ENCODE measurements at places on chromosomes 2 and 18. TPM values are rescaled to one million over a fixed set of nuclear protein-coding genes. Genes with fewer than 3 reads are reported as not detected.

- no peak overlapping the region for H3K4me3 ChIP-seq
- H3K27ac ChIP-seq, result peak overlapping the region; percentile 51
- DNase-seq, result no peak
- no peaks in the 10 kb centered on the region for H3K36me3 ChIP-seq
- H3K4me1 ChIP-seq, result peaks cover 78% of the 10 kb centered on the region
Measured at GRCh38 chr2:196249860-196250259, 78.5 kb upstream of the STK17B start.

DNA sequence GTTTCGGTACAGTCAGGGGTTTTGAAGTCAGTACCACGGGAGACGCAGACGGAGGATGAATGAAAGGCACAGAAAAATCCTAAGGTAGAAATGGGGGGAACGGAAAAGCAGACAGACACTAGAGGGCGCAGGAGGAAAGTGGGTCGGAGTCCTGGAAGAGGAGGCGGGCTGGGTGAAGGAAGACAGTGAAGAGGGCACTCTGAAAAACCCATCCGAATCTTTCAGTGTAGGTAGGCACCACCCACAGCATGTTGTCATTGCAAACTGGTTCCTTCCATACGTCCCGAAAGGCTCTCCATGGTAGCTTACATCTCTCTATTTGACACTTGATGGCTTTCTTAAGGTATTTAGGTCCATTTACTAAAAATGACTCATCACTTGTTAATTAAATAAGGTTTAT is 18.5 kb upstream of the ZNF236 start:
- peaks cover 11% of the 10 kb centered on the region for H3K4me1 ChIP-seq
- no peak overlapping the region for H3K27ac ChIP-seq
- H3K27me3 ChIP-seq, result peaks cover 7% of the 10 kb centered on the region
- peak; percentile 85 for DNase-seq
- H3K4me3 ChIP-seq, result no peak overlapping the region

DNA sequence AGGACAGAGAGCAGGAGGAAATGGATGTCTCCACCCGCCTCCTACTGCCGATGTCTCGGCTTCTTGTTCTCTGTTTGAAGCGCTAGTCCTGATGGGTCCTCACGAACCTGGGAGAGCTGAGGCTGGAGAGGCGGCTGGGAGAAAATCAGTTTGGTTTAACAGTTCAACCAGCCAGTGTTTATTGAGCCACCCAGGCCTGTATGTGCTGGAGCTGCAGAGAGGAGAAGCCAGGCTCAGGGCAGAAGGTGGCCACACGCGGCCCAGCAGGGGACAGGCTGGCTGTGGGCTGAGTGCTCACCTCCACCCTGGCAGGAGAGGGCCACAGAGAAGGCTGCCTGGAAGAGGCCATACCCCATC is 202.1 kb downstream of the CYP26B1 start:
- no peaks in the 10 kb centered on the region for H3K4me1 ChIP-seq
- no peak overlapping the region for H3K4me3 ChIP-seq
- H3K36me3 ChIP-seq, result no peaks in the 10 kb centered on the region
- no peak for DNase-seq
- no peak overlapping the region for H3K27ac ChIP-seq

Gene TLX2
- total RNA-seq, result 0.52 TPM

GRCh38 chr2:219028996-219029828 is 12.1 kb downstream of the CFAP65 start:
- no peaks in the 10 kb centered on the region for H3K36me3 ChIP-seq
- DNase-seq, result no peak
- peaks cover 18% of the 10 kb centered on the region for H3K27me3 ChIP-seq

Gene GYPC
- 123 TPM for total RNA-seq

Gene LRRTM4
- not detected for total RNA-seq

DNA sequence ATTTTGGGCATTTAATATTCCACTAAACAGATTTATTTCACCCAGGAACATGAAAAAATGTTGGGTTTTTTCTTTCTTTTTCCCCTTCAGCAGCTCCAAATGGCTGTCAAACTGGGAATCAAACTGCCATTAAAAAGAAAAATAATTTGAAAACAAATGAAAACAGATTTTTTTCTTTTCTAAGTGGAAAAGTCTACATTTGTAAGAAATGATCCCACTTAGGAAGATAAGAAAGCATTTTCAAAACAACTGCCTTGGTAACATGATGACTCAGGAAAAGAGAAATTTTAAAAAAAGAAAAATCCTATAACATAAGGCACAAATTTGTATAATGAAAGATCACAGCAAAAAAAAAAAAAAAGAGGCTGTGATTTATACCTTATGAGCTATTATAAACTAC is 20.0 kb downstream of the ZNF521 start:
- H3K36me3 ChIP-seq, result no peaks in the 10 kb centered on the region
- H3K4me1 ChIP-seq, result no peaks in the 10 kb centered on the region
- DNase-seq, result no peak
- no peak overlapping the region for H3K27ac ChIP-seq
- no peak overlapping the region for H3K4me3 ChIP-seq

Gene IL1R1
- total RNA-seq, result 20.3 TPM

GRCh38 chr2:96533292-96534073 is 3.1 kb upstream of the ARID5A start:
- no peak for DNase-seq
- H3K36me3 ChIP-seq, result peaks cover 14% of the 10 kb centered on the region
- peak overlapping the region; percentile 98 for H3K27ac ChIP-seq
- no peak overlapping the region for H3K4me3 ChIP-seq

Gene PLA2R1
- total RNA-seq, result not detected

Gene GAL3ST2
- 0.65 TPM for total RNA-seq

- DNase-seq, result no peak
- H3K27me3 ChIP-seq, result no peaks in the 10 kb centered on the region
- peaks cover 36% of the 10 kb centered on the region for H3K4me1 ChIP-seq
- no peak overlapping the region for H3K4me3 ChIP-seq
- H3K27ac ChIP-seq, result no peak overlapping the region
Measured at GRCh38 chr2:48334180-48334579, 195.8 kb upstream of the STON1 start.

GRCh38 chr18:35026407-35027061 is 14.7 kb upstream of the MAPRE2 start:
- no peaks in the 10 kb centered on the region for H3K36me3 ChIP-seq
- peaks cover 30% of the 10 kb centered on the region for H3K4me1 ChIP-seq
- DNase-seq, result no peak
- H3K27me3 ChIP-seq, result peaks cover 1% of the 10 kb centered on the region
- no peak overlapping the region for H3K27ac ChIP-seq
- H3K4me3 ChIP-seq, result no peak overlapping the region

Gene MOGAT1
- not detected for total RNA-seq

DNA sequence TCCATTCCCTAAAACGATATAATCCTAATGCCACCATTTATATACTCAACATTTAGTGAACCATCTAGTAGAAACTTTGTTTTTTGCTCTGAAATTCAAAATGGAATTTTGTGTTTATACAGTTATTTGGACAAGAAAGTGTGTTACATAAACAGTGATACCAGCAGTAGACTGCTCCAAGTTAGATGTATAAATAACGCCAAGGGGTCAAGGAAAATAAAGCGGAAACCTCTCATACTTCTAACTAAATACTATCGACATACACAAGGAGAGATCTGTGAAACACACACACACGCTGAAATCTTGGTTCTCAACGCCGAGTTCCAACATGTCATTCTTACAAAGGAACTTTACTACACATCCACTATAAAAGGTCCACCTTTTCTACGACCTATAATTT is 1.2 kb downstream of the TXNL1 start:
- DNase-seq, result no peak
- H3K27me3 ChIP-seq, result no peaks in the 10 kb centered on the region
- H3K27ac ChIP-seq, result peak overlapping the region; percentile 94
- H3K4me3 ChIP-seq, result peak overlapping the region; percentile 99
- H3K36me3 ChIP-seq, result peaks cover 24% of the 10 kb centered on the region
- H3K4me1 ChIP-seq, result peaks cover 52% of the 10 kb centered on the region

- no peak for DNase-seq
- H3K36me3 ChIP-seq, result peaks cover 1% of the 10 kb centered on the region
- H3K27me3 ChIP-seq, result no peaks in the 10 kb centered on the region
Measured at GRCh38 chr2:201349601-201350000, 7.5 kb downstream of the FLACC1 start.

Gene C2orf72
- 0.34 TPM for total RNA-seq

DNA sequence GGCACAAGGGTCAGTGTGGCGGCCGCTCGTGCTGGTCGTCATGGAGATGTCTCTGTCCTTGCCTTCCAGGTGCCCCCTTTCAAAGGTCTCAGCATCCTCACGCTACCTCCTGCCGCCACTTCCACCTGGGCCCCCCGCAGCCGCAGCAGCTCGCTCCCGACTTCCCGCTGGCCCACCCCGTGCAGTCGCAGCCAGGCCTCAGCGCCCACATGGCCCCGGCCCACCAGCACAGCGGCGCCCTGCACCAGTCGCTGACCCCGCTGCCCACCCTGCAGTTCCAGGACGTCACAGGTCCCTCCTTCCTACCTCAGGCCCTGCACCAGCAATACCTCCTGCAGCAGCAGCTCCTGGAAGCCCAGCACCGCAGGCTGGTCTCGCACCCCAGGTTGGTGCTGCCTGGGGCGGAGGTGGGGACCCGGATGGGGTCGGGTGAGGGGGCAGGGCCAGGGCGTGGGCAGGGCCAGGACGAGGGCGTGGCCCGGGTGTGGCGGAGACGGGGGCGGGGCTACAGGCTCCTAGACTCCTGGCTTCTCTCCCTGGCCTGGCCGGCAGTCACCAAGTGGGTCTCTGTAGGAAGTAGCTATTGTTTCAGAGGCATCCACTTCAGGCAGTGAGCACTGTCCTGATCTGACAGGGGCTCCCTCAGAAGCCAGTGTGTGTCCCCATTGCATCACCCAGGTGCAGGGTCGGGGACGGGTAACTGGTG is 223.7 kb downstream of the LOXHD1 start:
- H3K4me1 ChIP-seq, result no peaks in the 10 kb centered on the region
- no peak overlapping the region for H3K27ac ChIP-seq
- H3K36me3 ChIP-seq, result no peaks in the 10 kb centered on the region
- peaks cover 5% of the 10 kb centered on the region for H3K27me3 ChIP-seq

Gene GPBAR1
- total RNA-seq, result 0.19 TPM

GRCh38 chr2:30026091-30027055 is 105.0 kb upstream of the ALK start:
- no peaks in the 10 kb centered on the region for H3K36me3 ChIP-seq
- DNase-seq, result peak; percentile 14
- no peaks in the 10 kb centered on the region for H3K4me1 ChIP-seq
- H3K27ac ChIP-seq, result no peak overlapping the region
- H3K4me3 ChIP-seq, result no peak overlapping the region
- peaks cover 8% of the 10 kb centered on the region for H3K27me3 ChIP-seq

Gene RAB6C
- not detected for total RNA-seq

- no peaks in the 10 kb centered on the region for H3K36me3 ChIP-seq
- no peak for DNase-seq
- H3K27ac ChIP-seq, result no peak overlapping the region
- H3K27me3 ChIP-seq, result no peaks in the 10 kb centered on the region
- no peaks in the 10 kb centered on the region for H3K4me1 ChIP-seq
Measured at GRCh38 chr2:6254441-6254840, 562.3 kb downstream of the SOX11 start.

Gene CABYR
- 1.4 TPM for total RNA-seq

Gene PLEK
- 6.9 TPM for total RNA-seq

DNA sequence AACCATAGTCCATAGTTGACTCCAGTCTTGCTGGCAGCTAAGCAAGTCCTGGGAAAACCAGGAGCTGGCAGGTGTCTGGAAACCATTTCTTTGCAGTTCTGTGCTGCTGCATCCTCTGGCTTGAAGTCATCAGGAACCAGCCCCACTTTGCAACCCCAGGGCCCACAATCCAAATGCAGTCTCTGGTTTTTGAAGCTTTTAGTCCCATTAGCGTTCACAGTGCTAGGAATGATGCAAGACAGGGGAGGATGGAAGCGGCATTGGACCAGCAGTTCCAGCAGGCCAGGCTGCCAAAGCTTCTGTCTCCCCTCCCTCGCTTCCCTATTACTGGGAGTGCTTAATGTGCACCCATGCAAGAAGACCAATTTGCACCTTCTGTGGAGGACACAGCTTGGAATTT is 106.4 kb downstream of the ZBTB7C start:
- no peak overlapping the region for H3K27ac ChIP-seq
- no peak for DNase-seq
- peaks cover under 1% of the 10 kb centered on the region for H3K27me3 ChIP-seq
- H3K4me3 ChIP-seq, result no peak overlapping the region
- H3K4me1 ChIP-seq, result peaks cover 5% of the 10 kb centered on the region
- no peaks in the 10 kb centered on the region for H3K36me3 ChIP-seq

DNA sequence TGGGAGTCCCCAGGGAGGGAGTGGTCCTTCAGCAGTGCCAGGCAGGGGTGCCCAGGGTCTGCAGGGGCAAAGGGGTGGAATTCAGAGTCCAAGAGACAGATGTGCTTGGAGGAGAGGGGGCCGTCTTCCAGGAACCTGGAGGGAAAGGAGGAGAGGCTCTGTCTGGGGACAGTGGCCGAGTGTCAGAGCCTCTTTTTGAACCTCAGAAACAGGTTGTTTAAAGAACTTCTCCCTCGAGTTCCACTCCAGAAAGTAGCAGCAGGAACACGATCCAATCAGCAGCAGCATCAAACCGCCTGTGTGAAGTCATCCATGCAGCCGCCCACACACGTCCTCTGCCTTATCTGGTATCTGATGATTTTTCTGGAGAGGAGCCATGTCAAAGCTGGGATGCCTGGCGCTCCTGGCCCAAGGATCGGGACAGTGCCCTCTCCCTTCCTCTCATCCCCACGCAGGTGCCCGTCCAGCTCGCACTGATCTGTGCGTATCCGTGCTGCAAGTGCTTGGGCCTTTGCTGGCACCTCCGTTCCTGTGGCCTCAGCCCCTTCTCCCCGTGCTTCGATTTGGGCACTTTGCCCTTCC is 205.1 kb downstream of the NDUFA10 start:
- peaks cover 8% of the 10 kb centered on the region for H3K27me3 ChIP-seq
- H3K36me3 ChIP-seq, result no peaks in the 10 kb centered on the region
- H3K4me3 ChIP-seq, result no peak overlapping the region
- no peak overlapping the region for H3K27ac ChIP-seq

DNA sequence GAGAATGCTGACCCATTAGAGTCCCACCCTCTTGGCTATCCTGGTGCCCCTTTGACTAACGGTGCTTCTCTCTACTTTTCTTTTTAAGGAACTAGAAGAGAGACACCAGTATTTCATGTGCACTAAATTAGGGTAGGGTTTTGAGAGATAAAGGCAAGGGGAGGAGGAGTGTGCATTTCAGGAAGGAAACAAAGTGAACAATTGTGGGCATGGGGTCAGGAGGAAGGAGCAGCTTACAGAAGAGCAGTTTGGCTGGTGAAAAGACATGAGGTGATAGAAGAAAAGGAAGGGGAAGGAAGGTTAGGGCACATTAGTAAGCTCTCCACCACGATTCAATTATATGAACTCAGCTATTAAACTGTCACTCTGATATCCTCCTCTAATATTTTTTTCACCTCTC is 105.8 kb upstream of the CTAGE1 start:
- H3K27ac ChIP-seq, result no peak overlapping the region
- H3K4me1 ChIP-seq, result no peaks in the 10 kb centered on the region
- no peaks in the 10 kb centered on the region for H3K36me3 ChIP-seq
- no peak overlapping the region for H3K4me3 ChIP-seq

All from activated CD4-positive, alpha-beta memory T cell treated with anti-CD3 and anti-CD28 coated beads for 36 hours (primary cell).